ENCODE measurements at places on chromosomes 12 and 14. TPM values are rescaled to one million over a fixed set of nuclear protein-coding genes. Genes with fewer than 3 reads are reported as not detected.
A peak's percentile ranks its signal among the peaks of the same experiment; 100 is the strongest.

Gene NOS1
- polyA plus RNA-seq = 0.02 TPM

Gene CLEC4D
- polyA plus RNA-seq = not detected

- DNase-seq = no peak
Observed at GRCh38 chr12:44459569-44459968, 416.5 kb downstream of the NELL2 start.

GRCh38 chr12:131620946-131621681, 89.8 kb upstream of the SFSWAP start:
- DNase-seq = no peak

- DNase-seq = no peak
Observed at GRCh38 chr12:99600388-99600787, 47.2 kb upstream of the GARIN6 start.

DNA sequence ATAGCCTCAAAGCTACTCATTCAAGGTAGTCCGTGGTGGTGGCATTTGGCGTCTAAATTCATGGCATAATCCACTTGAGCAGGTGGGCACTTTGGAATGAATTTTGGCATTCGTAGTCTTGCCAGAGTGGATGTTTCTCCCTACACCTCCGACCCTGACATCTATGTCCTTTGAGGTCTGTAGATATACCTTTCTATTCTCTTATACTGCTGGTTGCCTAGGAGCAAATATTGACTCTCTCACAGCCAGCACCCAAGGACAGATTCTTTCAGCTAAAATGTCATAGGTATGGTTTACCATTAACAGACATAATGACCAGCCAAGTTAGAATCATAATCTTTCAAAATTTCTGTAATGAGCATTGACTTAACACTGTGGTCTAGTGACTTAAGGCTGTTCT, 47.4 kb upstream of the FLRT2 start:
- DNase-seq = no peak

GRCh38 chr14:101595349-101595748, 34.1 kb downstream of the DIO3 start:
- DNase-seq = no peak

- no peak for DNase-seq
Observed at GRCh38 chr12:132953771-132954170, 2.3 kb downstream of the ZNF605 start.

- no peak for DNase-seq
Observed at GRCh38 chr14:21077672-21078071, 7.6 kb downstream of the ARHGEF40 start.

DNA sequence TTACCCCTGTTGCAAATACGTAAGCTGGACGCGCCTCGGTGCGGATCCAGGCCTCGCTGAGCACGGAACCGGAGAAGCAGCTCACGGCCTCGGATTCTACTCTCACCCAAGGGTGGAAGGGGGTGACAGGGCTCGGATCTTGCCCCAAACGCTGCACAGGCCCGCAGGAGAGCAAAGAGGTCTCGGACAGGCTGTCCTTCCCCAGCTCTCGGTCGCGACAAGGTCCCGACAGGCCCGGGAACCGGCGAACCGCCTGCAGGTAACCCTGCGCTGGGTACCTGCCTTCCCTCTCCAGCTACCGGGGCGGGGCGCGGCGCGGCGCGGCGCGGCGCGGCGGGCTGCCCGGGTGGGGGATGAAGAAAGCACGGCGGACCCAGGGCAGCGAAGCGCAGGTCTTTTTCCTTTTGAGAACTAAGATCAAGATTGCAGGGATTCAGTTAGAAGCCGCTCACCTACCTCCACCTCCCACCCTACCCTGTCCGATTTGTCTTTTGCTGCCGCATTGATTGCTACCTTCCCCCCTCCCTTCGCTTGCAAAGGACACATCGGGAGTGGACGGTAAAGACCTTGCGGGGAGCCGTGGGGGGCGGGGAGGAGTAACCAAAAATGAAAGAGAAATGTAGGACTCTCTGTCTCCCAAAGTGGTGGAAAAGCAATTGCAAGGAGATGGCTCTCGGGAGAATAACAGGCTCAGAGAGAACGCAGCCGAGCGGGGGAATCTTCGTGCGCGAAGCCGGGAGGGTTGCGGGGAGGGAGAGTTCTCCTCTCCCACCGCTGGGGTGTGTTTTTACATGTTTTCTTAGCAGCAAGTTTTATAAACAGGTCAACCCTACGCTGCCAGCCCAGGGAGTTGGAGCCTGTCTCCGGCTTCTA, 8.4 kb upstream of the TBX3 start:
- DNase-seq = peak; percentile 11

Gene CCDC175
- not detected for polyA plus RNA-seq

DNA sequence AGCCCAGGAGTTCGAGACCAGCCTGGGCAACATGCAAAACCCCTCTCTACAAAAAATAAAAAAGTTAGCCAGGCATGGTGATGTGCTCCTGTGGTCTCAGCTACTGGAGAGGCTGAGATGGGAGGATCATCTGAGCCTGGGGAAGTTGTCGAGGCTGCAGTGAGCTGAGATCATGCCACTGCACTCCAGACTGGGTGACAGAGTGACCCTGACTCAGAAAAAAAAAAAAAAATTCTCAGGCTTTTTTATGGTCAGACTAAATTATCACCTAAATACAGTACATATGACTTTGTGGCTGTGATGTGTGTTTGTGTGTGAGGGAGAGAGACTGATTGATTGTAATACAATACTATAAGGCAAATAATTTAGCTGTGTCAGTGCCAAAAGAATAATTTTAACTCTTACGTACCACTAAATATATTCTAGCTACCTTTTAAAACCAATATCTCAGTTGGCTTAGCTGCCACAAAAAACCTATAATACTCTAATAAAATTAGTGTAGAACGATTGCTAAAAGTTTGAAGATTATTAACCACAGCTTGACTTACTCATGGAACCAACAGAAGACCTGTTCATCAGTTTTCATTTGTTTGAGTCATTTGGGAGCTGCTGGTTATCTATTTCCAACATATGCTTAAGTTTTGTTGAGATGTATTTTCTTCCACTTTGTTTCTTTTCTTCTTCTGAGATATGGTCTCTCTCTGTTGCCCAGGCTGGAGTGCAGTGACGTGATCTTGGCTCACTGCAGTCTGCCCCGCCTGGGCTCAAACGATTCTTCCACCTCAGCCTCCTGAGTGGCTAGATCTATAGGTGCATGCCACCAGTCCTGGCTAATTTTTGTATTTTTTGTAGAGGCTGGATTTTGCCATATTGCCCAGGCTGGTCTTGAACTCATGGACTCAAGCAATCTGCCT, 58.0 kb downstream of the DIP2B start:
- DNase-seq = no peak

Gene CLEC2A
- polyA plus RNA-seq = not detected

- DNase-seq = no peak
Observed at GRCh38 chr14:26626256-26626655, 28.4 kb upstream of the NOVA1 start.

DNA sequence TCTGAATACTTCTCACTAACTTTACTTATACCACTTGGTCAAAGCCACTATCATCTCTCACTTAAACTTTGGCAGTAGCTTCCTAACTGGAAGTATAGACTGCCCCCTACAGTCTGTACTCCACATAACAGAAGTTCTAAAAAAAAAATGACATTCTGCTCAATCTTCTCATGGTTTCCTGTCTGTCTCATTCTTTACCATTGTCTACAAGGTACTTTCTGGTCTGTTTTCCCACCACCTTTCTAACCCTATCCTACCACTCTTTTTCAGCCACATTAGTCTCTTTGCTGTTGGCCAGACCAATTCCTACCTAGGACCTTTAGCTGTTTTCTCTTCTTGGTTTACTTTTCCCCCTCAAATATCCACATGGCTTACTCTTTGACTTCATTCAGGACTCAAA, 14.7 kb downstream of the CPSF6 start:
- DNase-seq = peak; percentile 42

Gene DCN
- 8.9 TPM for polyA plus RNA-seq

- DNase-seq = no peak
Observed at GRCh38 chr14:28157289-28157869, 609.2 kb upstream of the FOXG1 start.

- DNase-seq = no peak
Observed at GRCh38 chr14:93520053-93520607, 89.4 kb downstream of the UNC79 start.

DNA sequence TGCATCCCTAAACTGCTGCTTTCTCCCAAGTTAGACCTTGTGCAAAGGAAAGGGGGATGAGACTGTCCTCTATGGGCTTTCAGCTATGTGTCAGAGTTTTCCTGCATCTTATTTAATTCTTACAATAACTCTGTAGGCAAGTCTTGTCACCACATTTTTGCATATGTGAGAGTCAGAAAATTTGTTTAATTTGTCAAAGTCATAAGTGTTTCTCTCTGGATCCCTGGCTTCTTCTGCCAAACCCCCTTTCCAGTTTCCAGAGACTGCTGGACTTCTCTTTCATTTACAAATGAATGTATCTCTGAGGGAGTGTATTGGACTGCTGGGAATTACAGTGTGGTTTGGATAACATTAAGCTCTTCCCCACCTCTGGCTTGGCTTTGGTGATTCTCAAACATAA, 877.6 kb upstream of the SEL1L start:
- no peak for DNase-seq

Gene TAS2R7
- not detected for polyA plus RNA-seq

Gene KRT7
- polyA plus RNA-seq = 3.2 TPM

Gene AQP6
- polyA plus RNA-seq = 0.10 TPM

DNA sequence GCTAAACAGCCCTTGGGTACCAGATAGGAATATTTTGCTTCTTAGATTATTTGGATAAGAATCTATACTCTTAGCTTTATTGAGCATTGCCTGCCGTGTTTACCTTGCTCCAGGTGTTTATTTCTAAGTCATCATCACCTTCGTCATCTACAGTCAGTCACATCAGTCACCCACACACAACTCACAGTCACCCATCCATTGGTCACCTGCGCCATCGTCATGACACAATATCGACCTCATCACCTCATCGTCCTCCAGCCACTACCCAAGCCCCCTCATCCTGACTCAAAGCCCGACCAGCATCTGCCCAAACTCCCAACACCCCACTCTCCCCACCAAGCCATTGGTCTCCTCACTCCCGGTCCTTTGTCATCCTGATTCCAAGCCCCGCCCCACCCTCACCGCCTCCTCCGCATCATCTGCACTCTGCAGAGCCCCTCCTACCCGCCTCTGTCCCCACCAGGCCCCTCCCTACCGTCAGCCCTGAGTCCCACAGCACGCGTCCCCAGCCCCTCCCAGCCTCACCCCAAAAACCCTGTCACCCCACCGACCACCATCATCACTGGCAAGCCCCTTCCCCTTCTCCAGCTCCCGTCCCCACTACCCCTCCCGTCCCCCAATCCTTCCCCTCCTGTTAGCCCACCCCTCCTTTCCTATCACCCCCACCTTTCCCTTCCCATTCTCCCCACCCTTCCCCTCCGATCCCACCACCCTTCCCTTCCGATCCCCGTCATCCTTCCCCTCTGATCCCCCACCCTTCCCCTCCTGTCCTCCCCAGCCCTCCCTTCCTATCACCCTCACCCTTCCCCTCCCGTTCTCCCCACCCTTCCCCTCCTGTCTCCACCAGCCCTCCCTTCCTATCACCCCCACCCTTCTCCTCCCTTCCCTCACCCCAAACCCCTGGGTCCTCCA, 9.8 kb downstream of the DLK1 start:
- peak; percentile 69 for DNase-seq

GRCh38 chr12:40953076-40953475, 235.0 kb upstream of the PDZRN4 start:
- DNase-seq = no peak

GRCh38 chr12:49342914-49343731, 3.6 kb upstream of the DNAJC22 start:
- no peak for DNase-seq

Gene AQP5
- polyA plus RNA-seq = 0.10 TPM

- DNase-seq = no peak
Observed at GRCh38 chr12:78431931-78432330, 432.6 kb upstream of the SYT1 start.

Gene TMEM253
- 0.82 TPM for polyA plus RNA-seq

DNA sequence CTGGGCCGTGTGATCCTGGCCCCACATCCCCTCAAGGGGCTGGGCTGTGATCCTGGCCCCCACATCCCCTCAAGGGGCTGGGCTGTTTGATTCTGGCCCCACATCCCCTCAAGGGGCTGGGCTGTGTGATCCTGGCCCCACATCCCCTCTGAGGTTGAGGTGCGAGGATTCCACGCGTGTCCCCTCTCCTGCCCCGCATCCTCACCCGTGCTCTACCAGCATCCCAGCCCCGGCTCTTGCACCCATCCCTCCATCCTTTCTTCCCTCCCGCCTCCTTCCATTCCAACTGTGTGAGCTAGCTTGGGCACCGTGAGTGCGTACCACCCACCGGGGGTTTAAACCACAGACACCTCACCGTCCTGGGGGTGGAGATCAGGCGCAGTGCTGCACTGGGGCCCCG, 31.1 kb upstream of the TMEM179 start:
- DNase-seq = no peak

Gene STAB2
- polyA plus RNA-seq = not detected

DNA sequence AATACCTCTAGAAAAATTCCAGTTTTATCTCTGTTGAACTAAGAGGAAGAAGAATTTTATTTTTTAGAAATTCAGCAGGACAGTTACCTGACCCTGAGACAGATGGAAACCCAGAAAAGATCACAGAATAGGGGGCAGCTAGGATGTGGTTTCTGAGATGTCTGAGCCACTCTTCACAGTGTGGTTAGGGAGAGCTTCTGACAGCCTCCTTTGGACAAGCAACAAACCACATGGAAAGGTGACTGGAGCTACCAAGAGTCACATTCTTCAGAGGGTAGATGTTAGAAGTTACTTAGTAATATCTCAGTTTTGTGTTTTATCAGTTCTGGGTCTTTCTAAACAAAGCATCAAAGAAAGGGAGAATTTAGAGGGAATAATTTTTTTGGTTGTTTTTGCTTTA, 117.3 kb upstream of the NAP1L1 start:
- no peak for DNase-seq

DNA sequence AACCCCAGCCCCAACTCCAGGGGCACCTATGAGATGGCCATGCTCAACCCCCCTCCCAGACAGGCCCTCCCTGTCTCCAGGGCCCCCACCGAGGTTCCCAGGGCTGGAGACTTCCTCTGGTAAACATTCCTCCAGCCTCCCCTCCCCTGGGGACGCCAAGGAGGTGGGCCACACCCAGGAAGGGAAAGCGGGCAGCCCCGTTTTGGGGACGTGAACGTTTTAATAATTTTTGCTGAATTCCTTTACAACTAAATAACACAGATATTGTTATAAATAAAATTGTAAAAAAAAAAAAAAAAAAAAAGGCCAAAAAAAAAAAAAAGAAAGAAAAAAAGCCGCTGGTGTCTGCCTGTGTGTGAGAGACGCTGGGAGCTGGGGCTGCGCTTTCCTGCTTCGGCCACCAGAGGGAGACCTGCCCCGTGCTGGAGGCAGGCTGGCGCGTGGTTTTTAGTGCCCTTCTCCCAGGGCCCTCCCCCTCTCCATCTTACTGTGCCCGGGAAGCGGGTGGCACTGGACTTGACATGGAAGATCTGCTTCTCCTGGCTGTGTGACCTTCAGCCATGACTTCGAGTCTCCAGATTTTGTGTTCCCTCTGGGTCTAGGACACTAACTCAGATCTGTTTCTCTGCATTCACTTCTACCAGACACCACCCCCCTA, 3.4 kb upstream of the NXPH4 start:
- peak; percentile 96 for DNase-seq

- no peak for DNase-seq
Observed at GRCh38 chr14:37241198-37241597, 43.5 kb downstream of the MIPOL1 start.

GRCh38 chr12:130185455-130186391, 23.5 kb downstream of the FZD10 start:
- no peak for DNase-seq
